CD8-positive, alpha-beta T cell (primary cell): ENCODE measurements at places on chromosomes 3 and 15. TPM values are rescaled to one million over a fixed set of nuclear protein-coding genes. Genes with fewer than 3 reads are reported as not detected.
A peak's percentile ranks its signal among the peaks of the same experiment; 100 is the strongest.

DNA sequence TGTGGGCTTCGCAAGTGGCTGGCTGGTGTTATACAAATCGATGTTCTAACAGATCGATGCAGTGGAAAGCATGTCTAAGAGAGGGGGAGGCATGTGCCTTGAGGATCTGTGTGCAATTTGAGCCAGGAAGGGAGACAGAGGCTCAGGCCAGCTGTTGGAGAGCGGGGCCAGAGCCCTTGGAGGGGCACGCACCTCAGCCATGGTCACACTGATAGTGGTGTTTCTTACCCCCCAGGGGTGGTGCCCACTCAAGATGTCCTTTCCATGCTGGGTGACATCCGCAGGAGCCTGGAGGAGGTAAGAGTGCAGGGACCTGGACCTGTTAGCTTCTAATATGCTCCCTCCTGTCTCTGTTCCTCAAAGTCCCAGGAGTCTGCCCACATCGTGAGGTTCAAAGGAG is 3.8 kb upstream of the ABTB1 start:
- DNase-seq, result no peak

DNA sequence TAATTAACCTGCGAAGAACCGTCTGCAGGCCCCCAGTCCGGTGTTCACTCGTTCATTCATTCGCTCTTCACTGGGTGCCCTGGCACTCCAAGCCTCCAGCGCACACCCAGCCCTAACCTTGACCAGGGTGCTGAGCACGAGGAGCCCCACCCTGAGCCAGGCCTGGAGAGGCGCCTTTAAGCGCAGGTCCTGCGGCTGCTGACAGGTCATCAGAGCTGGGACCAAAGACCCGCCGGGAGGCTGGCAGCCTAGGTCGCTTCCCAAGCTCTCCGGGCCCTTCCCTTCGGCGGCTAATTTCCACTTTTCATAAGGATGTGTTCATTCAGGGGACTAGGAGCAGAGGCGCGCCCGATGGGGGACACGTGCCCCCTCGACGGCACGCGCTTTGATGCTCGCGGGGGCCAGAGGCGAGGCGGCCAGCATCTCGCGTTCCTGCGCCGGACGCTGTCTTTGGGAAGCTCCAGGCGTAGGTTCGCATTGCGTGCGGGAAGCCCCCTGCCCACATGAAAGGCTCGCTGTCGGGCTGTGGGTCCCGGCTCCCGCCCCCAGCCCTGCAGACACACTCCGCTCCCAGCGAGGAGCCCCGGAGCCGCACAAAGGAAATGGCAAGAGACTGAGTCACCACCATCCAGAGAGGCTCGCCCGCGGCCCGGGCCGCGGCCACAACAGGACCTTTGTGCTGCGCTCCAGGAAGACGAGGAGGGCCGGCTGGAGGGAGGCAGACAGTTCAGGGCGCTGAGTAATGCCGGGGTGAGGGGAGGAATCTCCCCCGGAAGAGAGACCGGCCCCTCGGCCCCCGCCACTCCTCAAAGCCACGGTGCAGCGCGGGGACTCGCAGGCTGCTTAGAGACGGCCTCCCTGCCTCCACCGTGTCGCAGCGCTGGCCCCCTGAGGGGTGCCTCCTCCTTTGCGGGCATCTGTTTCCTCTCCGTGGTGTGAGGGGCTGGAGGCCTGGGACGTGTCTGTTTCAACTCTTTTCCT is 266.4 kb upstream of the HES1 start:
- DNase-seq, result no peak

DNA sequence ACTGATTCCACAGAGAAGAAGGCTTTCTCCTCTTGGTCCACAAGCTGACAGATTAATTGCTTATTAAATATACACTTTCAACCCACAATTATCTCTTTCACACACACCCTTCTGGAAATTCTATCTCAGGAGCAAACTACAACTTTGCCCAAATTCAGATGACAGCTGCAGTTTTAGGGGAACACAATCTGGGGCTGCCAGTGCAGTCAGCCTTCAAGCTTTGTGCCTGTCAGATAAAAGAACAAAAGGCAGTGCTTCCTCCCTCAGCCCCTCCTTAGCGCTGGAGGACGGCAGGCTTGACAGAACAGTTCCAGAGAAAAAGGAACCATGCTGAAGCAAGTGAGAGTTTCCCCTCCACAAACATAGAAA is 99.6 kb downstream of the TMCC1 start:
- no peak for DNase-seq

- DNase-seq, result peak; percentile 45
These were observed 7.0 kb downstream of the TLR9 start for GRCh38 chr3:52218454-52218853.

DNA sequence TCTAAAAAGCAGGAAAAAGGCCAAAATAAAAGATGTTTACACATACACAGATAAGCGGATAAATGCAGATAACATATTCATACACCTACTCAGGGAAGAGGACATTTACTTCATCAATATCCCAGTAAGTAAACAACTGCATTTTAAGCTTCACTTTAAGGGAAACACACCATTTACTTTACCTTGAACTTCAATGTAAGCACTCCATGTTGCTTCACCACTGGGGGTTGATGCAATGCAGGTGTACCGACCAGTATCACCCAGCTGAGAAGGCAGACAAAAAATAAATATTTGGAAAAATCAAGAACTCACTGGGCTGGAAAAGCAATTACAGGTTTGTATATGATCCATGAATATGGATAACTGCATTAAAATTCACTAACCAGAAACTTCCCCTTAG is 1099.5 kb downstream of the ROBO1 start:
- no peak for DNase-seq

Gene UBXN7
- total RNA-seq, result 80.1 TPM

- no peak for DNase-seq
These were observed 41.0 kb upstream of the ZNF280D start for GRCh38 chr15:56774356-56774755.

DNA sequence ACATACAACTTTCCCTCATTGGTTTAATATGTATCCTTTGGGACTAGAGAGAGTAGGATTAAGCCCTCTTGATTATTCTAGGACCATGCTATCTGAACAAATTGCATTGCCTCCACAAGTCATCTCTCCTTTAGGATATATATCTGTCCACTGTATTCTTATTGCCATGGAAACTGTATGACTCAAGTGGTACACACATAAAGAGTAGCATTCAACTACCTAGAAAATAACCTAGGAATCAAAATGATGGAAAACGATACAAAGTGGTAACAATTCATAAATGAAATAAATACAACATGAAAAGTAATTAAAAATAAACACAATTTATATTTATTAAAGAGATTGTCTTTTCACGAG is 212.1 kb upstream of the P2RY1 start:
- DNase-seq, result no peak

Gene ACTRT3
- total RNA-seq, result not detected
